ENCODE measurements at places on chromosomes 7 and 10. TPM values are rescaled to one million over a fixed set of nuclear protein-coding genes. Genes with fewer than 3 reads are reported as not detected.

The MYO1G gene
- 442 TPM for total RNA-seq

The ZC3HAV1L gene
- 39.4 TPM for total RNA-seq

The METTL27 gene
- total RNA-seq = 0.90 TPM

The TAS2R41 gene
- not detected for total RNA-seq

The FZD1 gene
- 0.80 TPM for total RNA-seq

The ACHE gene
- total RNA-seq = 0.21 TPM

Data from activated T-helper 2 cell treated with anti-CD3 and anti-CD28 coated beads, Interferon-gamma antibody, Interleukin-2, Interleukin-4, amounts not matched to agents 10 μg/mL and 5 μg/mL and 100 μg/mL, durations not matched to agents 14 hours and 24 hours and 36 hours (primary cell).